ENCODE measurements at places on chromosomes 11 and 22.

- no peak for DNase-seq
These were observed 9.1 kb upstream of the SERHL2 start for GRCh38 chr22:42544686-42545085.

GRCh38 chr11:89487016-89487415, 4.2 kb downstream of the NOX4 start:
- DNase-seq: no peak

DNA sequence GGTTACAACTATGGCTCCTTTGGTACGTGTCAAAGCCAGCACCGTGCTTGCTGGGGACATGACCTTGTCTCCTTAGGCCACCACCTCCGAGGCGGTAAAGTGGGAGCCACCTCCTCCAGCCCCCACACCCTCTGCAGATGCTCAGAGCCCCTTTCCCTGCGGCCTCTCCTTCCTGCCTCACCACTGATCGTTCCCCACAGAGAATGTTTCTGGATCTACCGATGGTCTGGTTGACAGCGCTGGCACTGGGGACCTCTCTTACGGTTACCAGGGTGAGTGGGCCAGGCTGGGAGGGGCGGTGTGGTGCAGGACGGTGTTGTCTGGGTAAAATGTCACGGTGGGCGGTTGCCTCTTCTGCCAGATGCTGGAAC, 8.9 kb downstream of the SIDT2 start:
- DNase-seq: no peak

GRCh38 chr11:8068605-8069221, 12.3 kb upstream of the TUB start:
- no peak for DNase-seq

GRCh38 chr22:36871669-36872081, 10.9 kb downstream of the NCF4 start:
- no peak for DNase-seq

DNA sequence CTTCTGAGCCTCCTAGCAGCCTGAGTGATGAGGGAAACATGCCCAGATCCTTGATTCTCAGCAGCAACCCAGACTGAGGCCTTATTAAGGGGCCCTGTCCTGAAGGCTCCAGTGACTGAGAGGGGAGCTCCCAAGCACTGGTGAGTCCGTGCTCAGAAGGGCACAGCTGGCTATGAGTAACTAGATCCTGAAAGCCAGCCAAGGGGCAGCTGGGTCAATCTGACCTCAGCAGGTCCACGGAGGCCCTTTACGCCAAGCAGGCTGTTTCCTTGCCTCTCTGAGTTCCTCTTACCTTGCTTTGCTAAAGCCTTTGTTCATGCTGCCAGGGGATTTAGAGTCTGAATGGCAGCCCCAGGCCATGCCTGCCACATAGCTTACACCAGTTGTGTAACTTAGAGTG, 19.3 kb upstream of the MIEF1 start:
- no peak for DNase-seq

- no peak for DNase-seq
These were observed 764 bp upstream of the PACSIN3 start for GRCh38 chr11:47186700-47187695.

DNA sequence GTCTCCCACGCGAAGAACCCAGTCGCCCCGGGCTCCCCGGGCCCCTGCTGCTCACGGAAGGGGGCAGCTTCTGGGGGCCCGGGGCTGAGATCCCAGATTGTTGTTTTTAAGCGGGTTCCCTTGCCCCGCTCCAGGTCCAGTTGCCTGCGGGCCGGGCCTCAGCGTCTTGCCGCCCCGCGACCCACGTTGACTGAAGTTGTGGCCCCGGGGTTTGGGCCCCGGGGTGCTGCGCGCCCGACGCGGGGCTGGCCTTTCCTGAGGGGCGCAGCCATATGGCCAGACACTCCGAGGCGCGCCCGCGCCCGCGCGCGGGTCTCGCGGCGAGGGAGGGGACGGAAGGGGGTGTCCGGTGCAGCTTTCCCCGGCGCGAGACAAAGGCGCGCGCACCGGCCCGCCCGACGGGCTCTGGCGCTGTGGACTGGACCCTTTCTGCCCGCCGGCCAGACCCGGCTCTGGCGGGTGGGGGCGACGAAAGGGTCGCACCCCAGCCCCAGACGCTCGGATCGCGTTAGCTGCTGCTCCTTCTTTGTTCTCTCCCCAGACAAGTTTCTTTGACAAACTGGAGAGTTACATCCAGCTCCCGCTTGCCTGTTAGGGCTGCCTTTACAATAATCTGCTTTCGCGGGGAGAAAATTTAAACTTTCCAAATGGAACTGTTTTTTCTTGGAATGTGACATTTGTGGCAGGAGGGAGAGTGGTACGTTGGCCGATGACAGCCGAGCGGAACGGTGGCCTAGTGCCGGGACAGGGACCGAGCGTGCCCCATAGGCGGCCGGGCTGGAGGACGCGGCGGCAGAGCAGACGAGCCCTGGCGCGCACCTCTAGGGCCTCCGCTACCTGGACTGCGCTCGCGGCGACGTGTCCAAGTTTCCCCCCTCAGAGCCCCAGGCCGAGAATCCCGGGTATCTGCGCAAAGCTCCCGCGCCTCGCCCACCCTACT, 716 bp downstream of the AMOTL1 start:
- DNase-seq: no peak

DNA sequence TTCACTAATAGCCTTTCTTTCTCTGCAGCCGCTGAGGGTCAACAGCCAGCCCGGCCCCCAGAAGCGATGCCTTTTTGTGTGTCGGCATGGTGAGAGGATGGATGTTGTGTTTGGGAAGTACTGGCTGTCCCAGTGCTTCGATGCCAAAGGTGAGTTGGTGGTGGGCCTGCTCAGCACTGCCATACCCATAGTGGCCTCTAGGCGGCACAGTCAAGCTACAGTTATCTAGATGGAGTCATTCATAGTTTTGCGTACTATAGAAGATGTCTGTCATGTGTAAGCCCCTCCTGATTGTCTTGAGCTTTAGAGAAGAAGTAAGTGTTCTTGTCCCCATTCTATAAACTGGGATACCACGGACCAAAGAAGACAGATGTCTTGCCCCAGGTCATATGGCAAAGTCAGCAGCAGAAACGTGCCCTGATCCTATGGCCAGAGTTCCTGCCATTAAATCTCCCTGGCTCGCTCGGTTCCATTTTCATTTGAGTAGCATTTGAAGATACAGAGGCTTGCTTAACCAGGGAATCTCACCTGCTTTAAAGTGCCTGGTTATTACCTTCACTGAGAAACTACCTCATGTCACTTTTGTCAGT, 42.1 kb upstream of the CRTAM start:
- peak; percentile 41 for DNase-seq

- DNase-seq: no peak
These were observed 3.2 kb downstream of the EHF start for GRCh38 chr11:34624069-34624468.

- DNase-seq: no peak
These were observed 40.7 kb upstream of the ARHGAP20 start for GRCh38 chr11:110752890-110753289.

DNA sequence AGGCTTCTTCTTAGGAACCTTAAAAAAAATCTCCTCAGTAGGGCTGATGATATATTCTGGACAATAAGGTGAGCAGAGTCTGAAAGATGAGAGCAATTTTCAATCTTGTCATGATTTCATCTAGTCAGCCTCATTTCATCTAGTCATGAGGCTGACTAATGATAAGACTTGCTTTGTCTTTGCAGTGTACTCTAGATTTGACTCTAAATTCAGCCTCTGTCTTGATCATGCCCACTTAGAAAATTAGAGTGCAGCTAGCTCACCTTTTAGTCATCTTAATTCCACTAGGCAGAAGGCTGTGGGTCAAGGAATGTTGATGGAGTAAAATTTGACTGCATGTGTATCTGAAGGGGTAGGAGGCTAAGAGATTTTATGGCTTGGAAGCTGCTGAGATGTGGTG, 5.5 kb downstream of the EHF start:
- DNase-seq: no peak
